NCI-H146 (cell line): ENCODE measurements at places on chromosomes 3 and 15.

- no peak for DNase-seq
Observed at GRCh38 chr3:122415762-122416654, at the start of gene WDR5B. TSS of gene WDR5B (minus strand) at chr3:122416062. CDS start at chr3:122415528, 534 bp downstream.

GRCh38 chr15:82045179-82045891 lies 483 bp downstream of the MEX3B start:
- DNase-seq, result peak; percentile 69

GRCh38 chr3:197339841-197340520 lies 41.6 kb upstream of the DLG1 start:
- DNase-seq, result peak; percentile 18

- DNase-seq, result no peak
Observed at GRCh38 chr3:64257100-64257755, 32.0 kb upstream of the PRICKLE2 start.

- DNase-seq, result no peak
Observed at GRCh38 chr15:55257938-55258337, 31.7 kb downstream of the RAB27A start.

DNA sequence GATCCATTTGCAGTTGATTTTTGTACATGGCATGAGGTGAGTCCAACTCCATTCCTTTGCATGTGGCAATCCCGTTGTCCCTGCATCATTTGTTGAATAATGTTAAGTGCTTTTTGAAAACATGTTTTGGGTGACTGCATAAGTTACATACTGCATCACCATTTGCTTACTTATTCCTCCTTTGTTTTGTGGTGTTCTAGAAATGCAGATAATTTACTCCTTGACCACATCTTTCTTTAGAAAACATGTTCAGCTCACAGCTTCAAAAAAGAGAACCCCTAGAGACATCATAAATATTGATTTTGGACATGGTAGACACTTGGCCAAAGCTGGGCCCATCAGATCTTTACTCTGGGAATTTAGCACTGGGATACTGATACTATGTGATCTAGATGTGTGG lies 135.3 kb upstream of the DAZL start:
- DNase-seq, result no peak

GRCh38 chr3:111717601-111718000 lies 122.5 kb upstream of the ZBED2 start:
- peak; percentile 86 for DNase-seq

DNA sequence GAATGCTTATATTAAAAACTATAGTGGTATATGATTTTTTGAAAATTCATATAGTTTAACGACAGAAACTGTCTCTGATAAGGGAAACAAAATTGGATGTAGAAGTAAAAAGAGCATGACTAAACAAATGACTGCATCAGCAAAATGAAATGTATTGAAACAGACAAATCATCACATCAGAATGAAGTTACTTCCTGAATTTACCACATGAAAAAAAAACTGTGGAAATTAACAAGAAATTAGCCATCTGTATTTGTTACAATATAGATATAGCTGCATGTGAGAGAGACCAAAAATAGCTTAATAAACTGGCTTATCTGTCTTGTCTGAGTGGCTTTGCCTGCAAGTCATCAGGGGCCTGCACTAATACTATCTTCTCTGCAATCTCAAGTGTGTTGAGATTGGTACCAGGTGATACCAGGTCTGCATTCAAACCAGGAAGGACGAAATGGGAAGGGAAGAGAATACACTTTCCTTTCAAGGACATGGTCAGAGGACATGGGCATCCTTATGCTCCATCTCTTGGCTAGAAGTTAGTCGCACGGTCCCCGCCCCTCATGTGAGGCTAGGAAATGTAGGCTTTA lies 388.7 kb downstream of the GRM7 start:
- DNase-seq, result no peak

- DNase-seq, result peak; percentile 25
Observed at GRCh38 chr15:40957581-40958051, 4.3 kb downstream of the CHAC1 start.

GRCh38 chr3:119427669-119428068 lies 35.7 kb downstream of the TMEM39A start:
- no peak for DNase-seq

DNA sequence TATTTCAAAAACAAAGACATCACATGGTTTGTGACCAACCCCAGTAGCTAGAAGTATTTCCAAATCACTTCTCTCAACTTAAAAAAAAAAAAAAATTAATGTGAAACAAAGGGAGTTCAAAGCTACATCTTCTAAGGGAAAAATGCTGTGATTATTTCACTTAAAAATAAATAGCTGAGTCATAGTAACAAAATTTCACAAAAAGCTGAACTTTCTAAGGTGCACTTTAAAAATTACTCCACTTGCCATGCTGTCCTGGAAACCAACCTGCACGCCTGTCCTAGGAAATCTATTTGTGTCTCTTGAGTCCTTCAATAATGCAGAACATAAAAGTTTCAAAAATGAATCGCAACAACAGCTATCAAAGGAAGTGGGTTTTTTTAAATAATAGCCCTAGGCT lies 1.8 kb downstream of the ACAP2 start:
- DNase-seq, result no peak

DNA sequence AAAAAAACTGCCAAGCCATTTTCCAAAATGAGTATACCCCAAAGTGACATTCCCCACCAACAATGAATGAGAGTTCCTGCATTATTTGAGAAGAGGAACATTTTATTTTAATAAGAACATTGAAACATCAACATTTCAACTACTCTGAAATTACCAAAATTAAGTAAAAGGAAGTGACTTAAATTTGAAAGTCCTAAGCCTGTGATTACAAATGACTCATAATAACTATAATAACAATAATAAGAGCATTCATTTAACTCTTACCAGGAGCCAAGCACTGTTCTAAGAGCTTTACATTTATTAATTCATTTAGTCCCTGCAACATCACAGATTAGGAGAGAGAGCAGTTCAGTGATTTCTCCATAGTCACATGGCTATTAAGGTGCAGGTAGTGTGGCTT lies 32.4 kb downstream of the LRRC28 start:
- DNase-seq, result no peak

DNA sequence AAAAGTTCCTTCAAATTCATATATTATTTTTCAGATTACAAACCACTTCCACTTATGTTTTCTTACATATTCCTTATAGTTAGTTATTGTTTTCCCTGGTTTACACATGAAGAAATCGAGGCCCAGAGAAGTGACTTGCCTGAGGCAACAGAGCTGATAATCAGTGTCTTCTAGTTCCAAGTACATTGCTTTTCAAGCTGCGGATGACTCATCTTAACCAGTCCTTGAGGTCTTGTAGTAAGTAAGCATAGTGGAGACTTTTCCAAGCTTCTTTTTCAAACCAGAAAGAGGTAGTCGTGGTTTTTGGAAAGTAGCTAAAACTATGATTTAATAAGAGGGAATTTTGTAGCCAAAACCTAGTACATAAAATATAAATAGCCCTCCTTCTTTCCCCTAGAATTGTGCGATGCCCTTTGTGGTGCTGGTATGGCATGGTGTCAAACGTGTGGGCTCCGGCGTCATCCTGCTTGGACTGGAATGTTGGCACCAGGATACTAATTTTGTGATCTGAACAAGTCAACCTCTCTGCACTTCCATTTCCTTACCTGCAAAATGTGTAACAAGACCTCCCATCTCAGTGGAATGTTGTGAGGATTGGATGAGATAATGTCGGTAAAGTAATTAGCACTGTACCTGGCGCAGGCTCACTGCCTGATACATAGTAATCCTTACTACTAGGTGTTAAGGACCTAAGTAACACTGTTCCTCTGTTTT lies 19.0 kb upstream of the DLG1 start:
- DNase-seq, result no peak
